ENCODE measurements at places on chromosomes 7 and 10.

DNA sequence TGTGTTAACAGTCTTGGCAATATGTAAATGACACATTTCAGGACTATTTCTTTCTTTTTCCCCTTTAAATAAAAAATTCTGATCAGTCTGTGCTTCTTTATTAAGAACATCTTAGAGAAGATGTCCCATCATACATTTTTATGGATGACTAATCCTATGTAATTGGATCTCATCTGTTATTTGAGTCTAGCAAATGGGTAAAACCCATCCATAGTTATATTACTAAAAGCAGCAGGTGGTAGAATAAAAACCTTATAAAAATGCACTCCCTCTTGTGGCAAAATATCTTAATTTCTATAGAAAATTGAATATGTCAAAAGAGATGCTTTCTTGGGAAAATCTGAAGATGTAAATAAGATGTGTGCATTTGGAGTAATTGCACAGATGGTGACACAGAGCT lies 35.3 kb downstream of the TRRAP start:
- no peak for DNase-seq

DNA sequence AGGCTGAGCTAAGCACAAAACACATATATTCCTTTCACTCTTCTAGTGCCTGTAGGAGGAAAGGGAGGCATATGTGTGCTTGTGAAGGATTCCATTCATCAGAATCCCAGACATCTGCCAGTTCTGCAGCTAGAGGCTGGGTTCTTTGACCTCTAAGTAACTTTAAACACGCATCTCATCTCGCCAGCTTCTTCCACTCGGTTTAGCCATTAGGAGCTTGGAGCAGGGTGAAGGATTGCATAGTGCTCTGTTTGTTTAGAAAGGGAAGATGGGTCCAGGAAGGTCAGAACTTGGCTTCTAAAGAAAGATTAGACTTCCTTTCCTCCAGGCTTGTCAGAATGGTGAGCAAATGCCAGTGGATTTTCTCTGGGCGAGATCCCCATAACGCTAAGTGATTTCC lies 43.6 kb downstream of the HK1 start:
- no peak for DNase-seq

GRCh38 chr7:112444505-112444904 lies 5.8 kb upstream of the IFRD1 start:
- DNase-seq = no peak

- DNase-seq = no peak
These were observed 167.0 kb downstream of the SNX13 start for GRCh38 chr7:17773289-17773626.

DNA sequence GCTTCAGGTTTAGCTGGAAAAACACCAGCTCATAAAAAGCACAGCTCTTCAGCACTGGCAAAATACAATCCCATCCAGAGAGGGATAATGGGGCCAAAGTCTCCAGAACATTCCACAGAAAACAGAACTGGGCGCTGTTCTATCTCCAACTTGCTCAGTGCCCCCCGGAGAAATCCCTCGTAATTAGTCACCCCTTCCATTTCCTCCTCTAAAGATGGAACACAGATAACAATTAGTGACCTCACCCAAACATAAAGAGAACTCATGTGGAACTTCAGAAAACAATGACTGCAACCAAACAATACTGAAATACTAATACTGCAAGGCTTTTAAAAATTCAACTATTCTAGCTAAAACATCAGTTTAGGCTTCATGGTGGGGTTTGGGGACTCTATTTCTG lies 46.3 kb downstream of the KIAA1549 start:
- DNase-seq = no peak

DNA sequence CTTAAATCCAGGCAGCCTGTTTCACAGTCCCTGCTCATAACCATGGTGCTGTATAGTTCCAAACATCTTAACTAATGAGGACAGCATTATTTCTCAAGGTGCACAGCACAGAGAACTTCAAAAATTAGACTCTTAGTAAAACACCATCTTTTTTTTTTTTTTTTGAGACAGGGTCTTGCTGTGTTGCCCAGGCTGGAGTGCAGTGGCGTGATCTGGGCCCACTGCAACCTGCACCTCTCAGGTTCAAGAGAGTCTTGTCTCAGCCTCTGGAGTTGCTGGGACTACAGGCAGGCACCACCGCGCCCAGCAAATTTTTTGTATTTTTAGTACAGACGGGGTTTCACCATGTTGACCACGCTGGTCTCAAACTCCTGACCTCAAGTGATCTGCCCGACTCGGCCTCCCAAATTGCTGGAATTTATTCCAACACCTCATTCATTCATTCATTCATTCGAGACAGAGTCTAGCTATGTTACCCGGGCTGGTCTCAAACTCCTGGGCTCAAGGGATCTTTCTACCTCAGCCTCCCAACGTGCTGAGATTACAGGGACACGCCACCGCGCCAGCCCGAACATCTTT lies 507 bp upstream of the TMEM254 start:
- no peak for DNase-seq
